ENCODE measurements at places on chromosomes 7 and 10. TPM values are rescaled to one million over a fixed set of nuclear protein-coding genes. Genes with fewer than 3 reads are reported as not detected.

CRYGN gene
- total RNA-seq = 0.79 TPM

C7orf57 gene
- 0.35 TPM for total RNA-seq

HSPA14 gene
- 38.5 TPM for total RNA-seq

- no peak for DNase-seq
These were observed 74.8 kb downstream of the HIPK2 start for GRCh38 chr7:139702811-139703486.

- peak; percentile 88 for DNase-seq
These were observed 5.7 kb downstream of the KAZALD1 start for GRCh38 chr10:101067356-101068083.

GRCh38 chr10:104777086-104777799 is 136.2 kb downstream of the SORCS3 start:
- DNase-seq = no peak

DNA sequence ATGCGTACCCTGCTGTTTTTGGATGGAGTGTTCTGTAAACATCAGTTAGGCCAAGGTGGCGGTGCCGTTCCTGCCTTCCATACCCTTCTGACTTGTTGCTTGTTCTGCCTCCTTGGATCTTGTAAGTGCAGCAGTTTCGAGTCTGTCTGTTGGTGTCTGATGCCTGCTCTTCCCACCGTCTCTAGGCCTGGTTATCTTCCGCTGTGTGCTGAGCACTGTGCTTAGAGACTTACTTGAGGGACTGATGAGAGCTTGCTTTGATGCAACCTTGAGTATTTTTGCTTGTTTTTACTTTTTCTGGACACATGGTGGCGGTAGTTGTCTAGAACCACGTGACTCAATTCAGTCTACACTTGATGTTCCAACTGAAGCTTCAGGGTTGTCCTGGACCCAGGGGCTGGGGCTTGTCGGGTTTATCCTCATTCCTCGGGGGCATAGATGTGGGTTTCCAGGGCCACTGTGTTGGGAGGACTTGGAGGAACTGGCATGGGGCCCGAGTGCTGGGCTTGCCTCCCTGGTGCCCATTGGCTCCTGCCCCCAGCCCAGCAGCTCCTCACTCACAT is 14.4 kb upstream of the SPRN start:
- no peak for DNase-seq
